ENCODE measurements at places on chromosomes 2 and 18.

DNA sequence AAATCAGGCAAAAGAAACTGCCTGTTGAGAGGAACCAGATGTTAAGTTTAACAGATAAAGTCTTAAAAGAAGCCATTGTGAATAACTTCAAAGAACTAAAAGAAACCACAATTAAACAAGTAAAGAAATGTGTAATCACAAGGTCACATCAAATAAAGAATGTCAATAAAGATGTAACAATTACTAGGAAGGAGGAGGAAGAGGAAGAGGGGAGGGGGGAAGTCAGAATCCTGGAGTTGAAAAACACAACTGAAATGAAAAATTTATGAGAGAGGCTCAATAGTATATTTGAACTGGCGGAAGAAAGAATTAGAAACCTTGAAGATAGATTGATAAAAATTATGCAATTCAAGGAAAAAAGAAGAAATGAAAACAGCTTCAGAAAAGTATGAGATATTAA, 88.4 kb upstream of the CRIM1 start:
- DNase-seq, result no peak

- no peak for DNase-seq
Observed at GRCh38 chr2:70371753-70372152, 69.9 kb upstream of the FAM136A start.

- DNase-seq, result no peak
Observed at GRCh38 chr18:23268641-23269040, 133.4 kb downstream of the CABLES1 start.

DNA sequence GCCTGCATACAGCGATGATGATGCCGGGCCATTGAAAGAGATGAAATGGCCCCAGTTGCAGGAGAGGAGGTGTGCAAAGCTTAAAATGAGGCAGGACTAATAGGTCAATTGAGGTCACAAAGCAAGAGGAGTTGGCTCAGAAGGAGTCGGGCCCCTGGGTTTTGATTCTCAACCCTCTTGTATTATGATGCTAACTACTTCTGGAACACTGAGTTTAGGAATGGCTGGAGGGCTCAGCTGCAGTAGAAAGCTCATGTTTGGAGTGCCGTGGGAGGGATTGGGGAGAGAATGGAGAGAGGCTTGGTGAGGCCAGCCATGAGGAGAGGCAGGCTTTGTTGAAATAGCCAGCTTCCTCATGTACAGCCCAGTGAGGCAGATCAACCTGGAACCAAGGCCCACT, 4.8 kb downstream of the TNP1 start:
- no peak for DNase-seq

GRCh38 chr2:69624611-69625010, 18.9 kb downstream of the AAK1 start:
- no peak for DNase-seq

- no peak for DNase-seq
Observed at GRCh38 chr18:77702686-77703085, 453.0 kb downstream of the GALR1 start.

- DNase-seq, result no peak
Observed at GRCh38 chr2:216017365-216017764, 4.0 kb upstream of the MREG start.

- no peak for DNase-seq
Observed at GRCh38 chr2:34844629-34845028, 1245.5 kb upstream of the FAM98A start.

DNA sequence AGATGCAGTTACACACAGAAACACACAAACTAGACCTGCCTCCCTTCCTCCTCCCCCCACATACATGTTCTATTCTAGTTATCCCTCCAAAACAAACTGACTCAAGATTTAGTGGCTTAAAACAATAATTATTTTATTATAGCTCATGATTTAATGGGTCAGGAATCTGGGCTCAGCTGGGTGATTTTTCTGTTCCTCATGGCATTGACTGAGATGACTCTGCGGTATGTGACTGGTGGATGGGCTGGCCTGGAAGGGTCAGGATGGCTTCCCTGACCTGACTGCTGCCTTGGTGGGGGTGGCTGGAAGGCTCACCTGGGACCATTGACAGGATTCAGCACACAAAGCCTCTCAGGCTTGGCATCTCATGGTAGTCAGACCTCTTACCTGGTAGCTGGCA, 33.7 kb upstream of the NTSR2 start:
- DNase-seq, result no peak

GRCh38 chr2:103172821-103173220, 411.0 kb downstream of the TMEM182 start:
- no peak for DNase-seq

- no peak for DNase-seq
Observed at GRCh38 chr2:182241936-182242335, 184.9 kb downstream of the PDE1A start.

- DNase-seq, result no peak
Observed at GRCh38 chr2:176157499-176158185, 535 bp downstream of the HOXD3 start.

GRCh38 chr2:176334729-176335128, 65.5 kb downstream of the MTX2 start:
- no peak for DNase-seq

DNA sequence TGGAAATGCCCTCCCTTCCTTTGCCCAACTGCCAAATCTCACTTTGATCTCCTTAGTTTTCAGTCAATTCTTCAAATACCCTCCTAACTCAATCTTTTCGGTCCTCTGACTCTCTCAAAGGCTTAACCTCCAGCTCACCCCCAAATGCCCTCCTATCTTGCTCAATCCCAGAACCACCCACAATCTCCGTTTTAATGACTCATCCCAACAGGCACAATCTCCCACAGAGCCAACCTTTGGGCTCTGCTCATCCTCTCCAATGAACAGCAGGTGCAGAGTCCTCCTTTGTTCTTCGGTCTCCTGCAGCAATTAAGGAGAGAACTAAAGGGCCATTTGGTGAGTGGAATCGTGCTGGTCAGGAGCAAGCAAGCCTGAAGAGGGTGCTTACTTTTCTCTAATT, 366.1 kb upstream of the CRIM1 start:
- DNase-seq, result no peak

GRCh38 chr2:15941871-15942710, 1.7 kb downstream of the MYCN start:
- DNase-seq, result peak; percentile 64

DNA sequence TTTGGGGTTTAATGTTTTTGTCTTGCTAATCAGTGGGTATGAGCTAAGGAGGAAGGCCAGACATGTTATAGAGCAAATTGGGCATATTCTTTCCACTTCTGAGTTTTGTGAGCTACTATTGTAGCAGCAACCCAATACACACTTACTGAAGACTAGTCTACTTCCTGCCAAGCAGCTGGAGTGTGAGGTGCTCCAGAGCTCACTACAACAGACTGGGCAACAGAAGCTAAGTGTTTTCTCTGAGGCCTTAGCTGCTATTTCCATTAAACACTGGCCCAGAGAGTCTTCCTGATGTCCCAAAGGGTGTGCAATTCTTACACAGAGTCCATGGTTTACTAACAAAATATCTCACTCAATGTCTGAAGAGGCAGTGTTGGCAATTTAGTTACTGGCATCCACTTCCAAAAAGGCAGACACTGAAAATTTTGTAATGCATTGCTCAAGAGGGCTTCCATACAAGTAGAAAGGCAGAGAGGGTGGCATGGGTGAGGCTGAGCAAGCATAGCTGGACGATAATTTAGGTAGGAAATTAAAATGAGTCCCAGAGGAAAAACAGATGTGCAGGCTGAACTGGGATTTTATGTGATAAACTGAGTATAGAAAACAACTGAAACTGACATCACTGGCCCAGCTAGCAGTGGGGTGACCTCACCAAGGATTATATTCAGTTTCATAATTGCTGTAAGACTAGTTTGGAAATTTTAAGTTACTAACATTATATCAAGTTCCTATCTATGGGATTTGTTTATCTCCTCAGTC, 68.6 kb downstream of the ZC3H6 start:
- DNase-seq, result no peak

DNA sequence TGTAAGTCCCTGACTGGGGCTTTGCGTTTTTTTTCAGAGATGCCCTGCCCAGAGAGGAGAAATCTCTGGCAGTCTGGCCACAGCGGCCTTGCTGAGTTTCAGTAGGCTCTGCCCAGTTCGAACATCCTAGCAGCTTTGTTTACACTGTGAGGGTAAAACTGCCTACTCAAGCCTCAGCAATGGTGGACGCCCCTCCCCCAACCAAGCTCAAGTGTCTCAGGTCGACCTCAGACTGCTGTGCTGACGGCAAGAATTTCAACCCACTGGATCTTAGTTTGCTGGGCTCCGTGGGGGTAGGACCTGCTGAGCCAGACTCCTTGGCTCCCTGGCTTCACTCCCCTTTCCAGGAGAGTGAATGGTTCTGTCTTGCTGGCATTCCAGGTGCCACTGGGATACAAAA, 31.7 kb downstream of the L3MBTL4 start:
- no peak for DNase-seq

DNA sequence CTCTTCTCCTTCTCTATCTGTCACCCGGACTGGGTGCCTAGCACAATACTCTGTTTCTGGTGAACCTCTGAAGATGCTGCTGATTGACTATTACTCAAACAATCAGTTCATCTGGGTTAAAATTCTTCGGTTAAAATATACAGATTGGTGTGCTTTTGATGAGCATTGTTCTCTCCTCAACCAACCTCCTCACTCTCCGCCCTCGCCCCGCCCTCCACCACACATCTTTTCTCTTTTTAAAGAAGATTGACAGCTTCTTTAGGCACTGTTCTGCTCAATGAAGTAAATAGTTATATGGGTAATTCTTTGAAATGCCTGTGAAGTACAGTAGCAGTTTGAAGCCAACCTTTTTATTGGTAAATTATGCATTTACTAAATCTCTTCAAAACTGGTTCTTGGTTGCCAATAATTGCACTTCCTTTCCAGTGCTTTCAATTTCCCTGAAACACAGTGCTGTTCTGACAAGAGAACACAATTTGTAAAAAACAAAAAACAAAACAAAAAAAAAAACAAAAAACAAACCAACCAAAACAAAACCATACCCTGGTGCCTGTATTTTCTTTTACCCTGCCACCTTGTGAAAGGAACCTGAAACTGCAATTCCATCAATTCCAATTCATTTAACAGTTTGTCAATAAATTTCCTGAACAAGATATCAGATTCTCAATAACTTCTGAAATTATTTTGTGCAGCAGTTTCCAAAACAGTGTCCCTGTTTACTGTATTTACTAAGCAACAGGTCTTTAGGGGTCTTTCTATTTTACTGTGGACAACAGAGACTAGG, 188.6 kb downstream of the LRP1B start:
- DNase-seq, result no peak

DNA sequence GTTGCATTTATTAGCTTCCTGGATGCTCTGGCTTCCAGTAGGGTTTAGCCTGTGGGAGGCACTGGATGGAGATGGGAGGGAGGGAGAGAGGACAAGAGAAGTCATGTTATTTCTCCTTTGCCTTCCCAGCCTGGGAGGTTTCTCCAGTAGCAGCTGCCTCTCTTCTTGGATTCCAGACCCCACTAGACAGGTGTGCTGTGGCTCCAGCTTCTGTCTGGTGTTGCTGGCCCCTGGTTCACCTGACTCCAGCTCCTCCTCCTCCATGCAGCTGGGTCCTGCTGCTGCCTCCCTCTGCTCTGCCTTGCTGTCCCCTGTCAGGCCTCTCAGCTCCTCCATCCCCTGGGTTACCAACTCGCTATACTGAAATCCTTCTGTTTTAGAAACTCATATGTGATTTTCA, 188.9 kb upstream of the TNP1 start:
- DNase-seq, result no peak

- DNase-seq, result no peak
Observed at GRCh38 chr2:190110131-190110530, 47.6 kb upstream of the MSTN start.

- DNase-seq, result no peak
Observed at GRCh38 chr18:60872434-60872833, 460.8 kb upstream of the CDH20 start.

GRCh38 chr2:150643114-150643725, 155.8 kb upstream of the RND3 start:
- DNase-seq, result no peak

DNA sequence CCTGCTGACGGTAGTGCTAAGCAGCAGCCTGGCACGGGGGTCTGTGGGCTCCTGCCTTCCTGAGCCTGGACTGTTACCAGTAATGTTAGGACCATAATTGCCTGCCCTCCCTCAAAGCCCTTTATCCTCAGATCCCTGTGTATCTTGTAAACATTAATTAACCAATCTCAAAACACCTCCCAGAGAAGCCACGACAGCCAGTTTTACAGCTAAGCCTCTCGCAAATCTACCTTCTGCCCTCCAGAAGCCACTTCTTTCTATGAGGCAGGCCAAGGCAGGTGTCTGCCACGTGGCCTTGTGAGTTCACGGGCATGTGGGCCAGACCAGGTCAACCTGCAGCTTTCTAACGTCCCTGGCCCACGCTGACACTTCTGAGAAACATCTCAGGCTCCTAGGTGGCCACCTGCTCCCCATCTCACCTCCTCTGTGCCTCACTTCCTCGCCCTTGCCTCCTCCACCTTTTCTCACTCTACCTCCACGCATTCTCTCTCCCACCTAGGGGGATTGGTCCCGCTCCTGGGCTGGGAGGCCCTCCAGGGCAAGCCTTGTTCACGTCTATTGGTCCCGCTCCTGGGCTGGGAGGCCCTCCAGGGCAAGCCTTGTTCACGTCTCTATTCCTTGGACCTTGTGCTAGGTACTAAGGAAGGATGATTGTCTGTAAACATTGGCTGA, 64.3 kb downstream of the EDAR start:
- no peak for DNase-seq

DNA sequence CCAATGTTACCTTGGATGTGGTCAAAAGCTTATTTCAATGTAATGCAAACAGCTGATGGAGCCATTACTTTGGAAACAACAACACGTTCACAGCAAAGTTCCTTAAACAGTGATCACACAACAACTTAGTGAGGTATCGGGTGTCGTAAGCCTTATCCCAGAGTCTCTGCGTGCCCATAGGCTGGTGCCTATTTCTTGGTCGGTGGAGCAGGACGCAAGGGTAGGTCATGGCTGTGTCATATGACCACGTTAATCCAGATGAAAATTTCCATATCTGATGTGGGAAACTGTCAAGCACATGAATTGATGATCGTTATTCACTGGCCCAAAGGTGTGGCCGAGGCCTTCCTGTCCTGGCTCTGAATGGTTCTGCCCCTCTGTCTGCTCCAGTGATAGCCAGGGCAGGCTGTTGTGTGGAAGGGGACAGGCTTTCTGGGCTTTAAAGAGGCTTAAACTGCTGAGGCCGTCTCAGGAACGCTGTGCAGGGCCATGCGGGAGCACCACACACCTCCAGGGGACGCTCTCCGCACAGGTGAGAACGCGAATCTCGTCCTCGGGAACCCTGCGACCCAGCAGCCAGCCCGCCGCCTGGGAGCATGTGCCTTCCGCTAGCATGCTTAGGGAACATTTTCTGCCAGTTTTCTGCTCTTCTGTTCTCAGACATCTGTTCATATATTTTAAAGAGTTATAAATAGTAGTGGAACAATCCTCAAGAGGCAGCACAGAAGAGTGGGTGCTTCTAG, 90.6 kb downstream of the KCTD1 start:
- DNase-seq, result no peak

- DNase-seq, result no peak
Observed at GRCh38 chr2:55781542-55781941, 87.9 kb upstream of the PNPT1 start.

GRCh38 chr2:42886921-42887320, 94.5 kb upstream of the HAAO start:
- DNase-seq, result no peak

Measured in sciatic nerve (tissue), 2 donors.